DND-41 (cell line): ENCODE measurements at places on chromosomes 3 and 15.

DNA sequence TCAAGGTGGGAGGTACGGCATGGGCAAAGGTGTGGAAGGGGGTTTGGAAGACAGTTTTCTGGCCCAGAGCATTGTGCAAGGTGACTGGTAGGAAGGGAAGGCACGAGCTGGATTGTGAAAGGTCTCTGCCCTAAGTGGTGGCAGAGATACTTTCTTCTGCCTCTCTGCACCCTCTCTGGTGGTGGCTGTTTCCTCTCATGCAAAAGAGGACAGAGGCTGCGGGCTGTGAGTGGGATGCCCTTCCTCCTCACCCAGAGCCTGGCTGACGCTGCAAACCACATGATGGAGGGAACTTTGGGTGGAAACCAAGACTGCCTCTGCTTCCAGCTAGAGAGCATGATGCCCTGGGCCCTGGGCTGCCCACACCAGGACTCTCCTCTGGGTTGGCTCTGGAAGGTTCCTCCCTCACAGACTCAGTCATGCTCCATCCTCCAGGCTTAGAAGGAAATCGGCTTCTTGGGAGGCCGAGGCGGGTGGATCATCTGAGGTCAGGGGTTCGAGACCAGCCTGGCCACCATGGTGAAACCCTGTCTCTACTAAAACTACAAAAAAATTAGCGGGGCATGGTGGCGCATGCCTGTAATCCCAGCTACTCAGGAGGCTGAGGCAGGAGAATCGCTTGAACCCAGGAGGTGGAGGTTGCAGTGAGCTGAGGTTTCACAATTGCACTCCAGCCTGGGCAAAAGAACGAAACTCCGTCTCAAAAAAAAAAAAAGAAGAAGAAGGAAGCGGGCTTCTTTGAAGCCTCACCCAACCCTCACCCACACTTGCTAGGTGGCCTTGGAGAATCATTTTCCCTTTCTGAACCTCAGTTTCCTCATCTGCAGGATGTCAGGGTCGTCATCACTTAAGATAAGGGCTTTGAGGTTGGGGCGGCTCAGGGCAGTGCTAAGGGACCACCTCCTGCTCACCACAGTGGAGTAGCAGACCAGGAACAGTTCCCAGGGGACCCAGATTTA is 8.3 kb downstream of the PSTPIP1 start:
- peak; percentile 39 for DNase-seq

GRCh38 chr3:27312044-27312668 is 57.0 kb downstream of the NEK10 start:
- DNase-seq = peak; percentile 24

GRCh38 chr3:139427283-139428060 is 38.0 kb upstream of the COPB2 start:
- DNase-seq = peak; percentile 11

GRCh38 chr3:135908225-135908624 is 57.3 kb upstream of the PPP2R3A start:
- no peak for DNase-seq

GRCh38 chr3:122088531-122088930 is 33.4 kb downstream of the CD86 start:
- no peak for DNase-seq

- peak; percentile 59 for DNase-seq
These were observed 815 bp downstream of the ULK4 start for GRCh38 chr3:41960826-41961750.

DNA sequence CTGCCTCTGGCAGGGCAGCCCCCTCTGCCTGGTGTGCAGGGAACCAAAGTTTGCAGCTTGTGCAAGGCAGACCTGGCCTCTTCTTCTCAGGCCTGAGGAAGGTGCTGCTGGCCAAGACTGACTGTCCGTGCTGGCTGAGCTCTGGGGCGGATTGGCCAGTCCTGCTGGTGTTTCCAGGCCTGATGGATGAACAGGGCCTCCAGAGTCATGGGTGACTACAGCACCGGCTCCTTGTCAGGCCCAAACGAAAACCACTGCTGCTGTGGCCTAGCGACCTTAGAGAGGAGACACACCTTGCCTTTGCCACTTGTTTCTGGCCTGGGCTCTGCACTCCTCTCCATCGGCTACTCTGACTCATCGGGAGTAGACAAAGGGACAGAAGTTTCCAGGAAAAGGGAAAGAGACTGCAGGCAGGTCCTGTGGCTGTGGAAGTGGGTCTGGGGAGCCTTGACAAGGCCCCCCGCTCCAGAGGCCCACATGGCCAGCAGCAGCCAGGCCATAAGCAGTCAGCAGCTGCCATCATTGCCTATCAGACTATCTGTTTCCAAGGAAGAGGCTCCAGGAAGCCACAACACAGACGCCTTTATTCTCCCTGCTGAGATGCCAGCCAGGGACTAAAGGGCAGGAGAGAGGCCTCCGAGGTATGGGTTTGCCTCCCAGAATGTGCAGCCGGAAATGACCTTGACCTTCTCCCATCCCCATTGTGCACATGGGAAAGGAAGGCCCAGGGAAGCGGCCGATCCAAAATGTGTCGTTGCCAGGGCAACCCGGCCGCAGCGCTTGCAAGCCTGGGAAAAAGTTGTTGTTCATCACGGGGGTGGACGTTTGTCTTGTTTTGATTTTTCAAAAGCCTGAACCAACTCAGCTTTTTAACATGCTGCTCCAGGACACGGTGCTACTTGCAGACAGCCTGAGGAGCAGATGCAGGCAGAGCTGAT is 160.5 kb downstream of the CHSY1 start:
- DNase-seq = no peak

DNA sequence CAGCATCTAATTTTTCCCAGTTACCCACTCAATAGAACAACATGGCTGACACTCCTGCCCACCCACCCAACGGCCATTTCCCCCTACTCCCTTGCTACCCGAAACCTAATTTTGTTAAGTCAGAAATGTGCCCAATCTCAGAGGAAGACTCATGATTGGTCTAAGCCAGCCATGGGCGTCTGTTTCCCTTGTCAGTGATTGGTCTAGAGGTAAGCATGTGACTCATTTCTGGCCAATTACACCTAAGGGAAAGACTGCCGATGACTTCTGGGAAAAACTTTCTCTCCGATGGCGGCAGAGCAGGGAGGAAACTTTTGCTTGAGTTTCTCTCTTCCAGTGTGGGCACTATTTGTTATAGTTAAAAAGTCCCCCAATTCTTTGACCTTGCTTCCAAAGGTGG is 72.9 kb downstream of the RPLP1 start:
- no peak for DNase-seq

- DNase-seq = peak; percentile 57
These were observed 1.4 kb downstream of the VHL start for GRCh38 chr3:10142707-10143560.

GRCh38 chr3:42996633-42997075 is 17.5 kb downstream of the GASK1A start:
- no peak for DNase-seq

DNA sequence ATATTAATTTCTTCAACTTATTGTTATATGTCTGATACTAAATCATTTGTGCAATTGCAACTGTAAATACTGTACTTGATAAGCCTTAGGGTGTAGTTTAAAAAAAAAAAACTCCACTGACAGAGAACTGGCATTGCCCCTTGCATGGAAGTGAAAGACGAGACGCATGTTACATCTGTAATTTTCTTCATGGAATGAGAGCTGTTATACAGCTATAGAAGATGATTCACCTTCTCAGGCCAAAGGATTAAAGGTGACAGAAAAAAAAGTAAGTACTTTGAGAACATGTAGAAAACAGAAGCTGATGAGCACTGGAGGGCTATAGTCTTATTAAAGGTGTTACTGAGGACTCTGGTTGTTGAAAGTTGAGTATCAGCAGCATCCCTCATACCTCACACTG is 16.1 kb downstream of the RYR3 start:
- DNase-seq = no peak

DNA sequence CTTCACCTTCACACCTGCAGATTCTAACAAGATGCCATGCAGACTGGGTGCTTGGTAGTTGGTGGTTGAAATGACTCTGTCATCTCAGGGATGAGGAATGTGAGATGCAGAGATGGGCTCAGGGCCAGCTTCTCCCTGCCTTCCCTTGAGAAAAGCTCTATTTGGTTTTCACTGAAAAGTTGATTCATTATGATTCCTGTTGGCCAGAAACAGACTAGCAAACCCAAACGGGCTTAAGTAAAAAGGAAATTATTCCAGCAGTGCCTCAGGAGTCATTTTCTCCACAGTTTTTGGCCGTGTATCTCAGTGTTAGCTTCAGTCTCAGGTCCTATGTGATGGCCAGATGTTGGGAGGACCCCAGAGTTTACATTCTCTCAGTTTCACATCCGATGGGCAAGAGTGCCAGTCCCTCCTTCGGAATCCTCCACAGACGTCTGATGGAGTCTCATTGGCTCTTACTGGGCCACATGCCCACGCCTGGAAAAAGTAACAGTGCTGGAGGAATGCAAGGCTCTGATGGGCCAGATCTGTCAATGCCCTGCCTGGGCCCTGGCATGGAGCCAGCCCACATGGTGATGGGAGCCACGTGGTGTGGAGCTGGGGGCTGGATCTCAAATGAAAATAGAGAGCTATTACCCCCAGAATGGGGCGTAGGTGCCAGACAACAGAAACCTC is 22.3 kb upstream of the SACM1L start:
- no peak for DNase-seq

DNA sequence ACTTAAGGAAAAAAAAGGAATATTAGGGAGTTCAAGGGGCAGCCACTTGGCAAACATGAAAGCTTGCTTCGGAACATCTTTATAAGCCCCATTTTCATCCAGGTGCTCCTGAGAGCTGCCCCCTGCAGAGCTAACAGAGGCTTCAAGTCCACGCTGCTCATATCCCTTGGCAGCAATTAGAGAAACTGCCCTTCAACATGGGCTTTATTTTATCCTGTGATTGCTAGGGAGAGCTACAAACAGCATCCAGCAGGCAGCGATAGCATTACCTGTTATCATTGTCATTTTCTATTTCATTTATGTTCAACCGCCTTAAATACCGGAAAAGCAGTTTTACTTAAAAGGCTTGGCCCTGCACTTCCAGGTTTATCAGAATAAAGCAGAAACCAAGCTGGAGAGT is 68.4 kb upstream of the MCTP2 start:
- DNase-seq = no peak

DNA sequence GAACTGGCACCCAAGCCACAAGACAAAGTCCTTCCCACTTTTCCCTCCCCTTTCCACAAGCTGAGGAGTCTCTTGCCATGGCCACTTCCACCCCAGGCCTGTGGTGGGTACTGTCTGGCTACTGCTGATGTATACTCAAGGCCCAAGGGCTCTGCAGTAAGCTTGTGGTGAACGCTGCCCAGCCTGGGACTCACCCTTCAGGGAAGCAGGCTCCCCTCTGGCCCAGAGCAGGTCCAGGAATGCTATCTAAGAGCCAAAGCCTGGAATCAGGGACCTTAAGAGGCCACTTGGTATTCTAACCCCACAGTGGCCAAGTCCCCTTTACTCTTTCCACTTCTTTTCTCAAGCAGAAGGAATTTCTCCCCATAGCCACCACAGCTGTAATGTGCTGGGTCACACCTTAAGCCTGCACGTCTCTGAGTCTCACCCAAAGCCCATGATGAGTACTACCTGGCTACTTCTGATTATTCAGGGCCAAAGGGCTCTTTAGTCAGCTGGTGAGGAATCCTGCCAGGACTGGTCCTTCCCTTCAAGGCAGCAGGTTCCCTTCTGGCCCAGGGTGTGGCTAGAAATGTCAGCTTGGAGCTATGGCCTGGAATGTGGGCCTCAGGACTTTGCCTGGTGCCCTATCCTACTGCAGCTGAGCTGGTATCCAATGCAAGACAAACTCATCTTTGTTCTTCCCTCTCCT is 4.0 kb downstream of the PATL2 start:
- no peak for DNase-seq

DNA sequence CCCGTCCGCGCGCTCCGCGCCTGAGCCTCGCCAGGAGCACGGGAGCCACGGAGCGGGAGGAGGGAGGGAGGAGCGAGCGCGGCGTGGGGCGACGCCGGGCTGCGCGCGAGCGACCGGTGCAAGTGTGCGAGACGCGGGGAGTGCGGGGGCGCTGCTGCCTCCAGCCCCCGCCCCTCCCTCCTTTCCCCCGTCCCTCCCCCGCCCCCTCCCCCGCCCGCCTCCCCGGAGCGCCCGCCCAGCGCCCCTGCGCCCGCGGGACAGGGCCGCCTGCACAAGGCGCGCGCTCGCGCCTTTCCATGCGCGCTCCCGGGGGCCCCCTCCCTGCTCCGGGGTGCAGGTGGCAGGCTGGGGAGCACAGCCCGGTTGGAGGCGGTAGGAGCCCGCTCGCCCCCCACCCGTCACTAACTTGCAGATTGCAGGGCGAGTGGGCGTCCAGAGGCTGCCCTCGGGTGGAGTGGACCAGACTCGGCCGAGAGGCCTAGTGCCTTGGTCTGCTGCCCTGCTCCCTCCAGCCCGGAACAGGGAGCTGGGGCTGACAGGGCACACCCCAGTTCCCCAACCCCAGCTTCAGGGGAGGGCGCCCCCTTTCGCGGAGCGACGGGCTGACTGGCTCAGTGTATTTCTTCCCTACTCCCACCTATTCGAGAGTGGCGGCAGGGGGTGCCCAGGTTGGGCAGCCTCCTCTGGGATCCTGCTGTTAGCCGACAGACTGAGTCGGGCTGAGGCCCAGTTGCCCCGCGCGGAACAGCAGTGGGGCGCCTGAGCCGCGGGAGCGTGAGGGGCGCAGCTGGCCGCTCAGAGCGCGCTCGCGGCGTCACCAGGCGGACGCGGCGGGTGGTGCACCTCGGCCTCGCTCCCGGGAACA is at the start of gene WNT7A:
Gene WNT7A (minus strand): TSS at position 126 of the 865 bp plus-strand sequence. CDS start 255 bp downstream, outside the sequence.
- DNase-seq = no peak
